ENCODE measurements at places on chromosomes 7 and 10.

DNA sequence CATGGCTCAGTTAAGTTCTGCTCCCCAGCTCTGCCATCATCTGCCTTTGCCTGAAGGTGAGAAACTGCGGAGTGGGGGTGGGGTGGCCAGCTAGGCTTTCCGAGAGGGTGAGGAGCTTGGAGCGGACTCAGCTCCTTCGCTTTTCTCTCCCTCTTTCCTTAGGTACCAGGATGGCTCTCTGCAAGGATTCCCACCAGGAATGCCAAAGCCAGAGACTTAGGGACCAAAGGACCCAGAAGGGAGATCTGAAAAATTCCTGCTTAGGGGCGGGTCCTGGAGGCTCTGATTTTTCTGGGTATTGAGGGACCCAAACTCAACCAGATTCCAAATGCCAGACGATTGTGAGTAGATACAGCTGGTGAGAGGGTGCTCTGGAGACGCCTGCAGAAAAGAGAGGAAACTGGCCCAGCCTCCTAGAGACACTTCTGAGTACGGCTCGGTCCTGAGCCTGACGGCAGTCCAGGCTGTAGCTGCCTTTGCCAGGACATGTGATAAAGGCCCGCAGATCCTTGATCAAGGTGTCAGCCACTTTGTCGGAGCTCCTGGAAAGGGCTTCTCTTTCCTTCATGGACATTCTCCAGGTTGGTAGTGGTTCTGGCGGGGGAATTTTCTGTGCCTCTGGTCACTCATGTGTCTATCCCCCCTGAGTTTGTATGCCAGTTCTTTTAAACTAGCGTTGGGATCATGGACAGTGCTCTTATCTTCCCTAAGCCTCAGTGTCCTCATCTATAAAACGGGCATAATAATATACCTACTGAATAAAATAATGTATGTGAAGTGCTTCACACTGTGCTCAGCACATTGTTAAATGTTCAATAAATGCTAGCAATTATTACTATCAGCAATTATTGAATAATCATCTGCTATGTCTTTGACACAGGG lies 42.5 kb upstream of the BTRC start:
- no peak for DNase-seq

DNA sequence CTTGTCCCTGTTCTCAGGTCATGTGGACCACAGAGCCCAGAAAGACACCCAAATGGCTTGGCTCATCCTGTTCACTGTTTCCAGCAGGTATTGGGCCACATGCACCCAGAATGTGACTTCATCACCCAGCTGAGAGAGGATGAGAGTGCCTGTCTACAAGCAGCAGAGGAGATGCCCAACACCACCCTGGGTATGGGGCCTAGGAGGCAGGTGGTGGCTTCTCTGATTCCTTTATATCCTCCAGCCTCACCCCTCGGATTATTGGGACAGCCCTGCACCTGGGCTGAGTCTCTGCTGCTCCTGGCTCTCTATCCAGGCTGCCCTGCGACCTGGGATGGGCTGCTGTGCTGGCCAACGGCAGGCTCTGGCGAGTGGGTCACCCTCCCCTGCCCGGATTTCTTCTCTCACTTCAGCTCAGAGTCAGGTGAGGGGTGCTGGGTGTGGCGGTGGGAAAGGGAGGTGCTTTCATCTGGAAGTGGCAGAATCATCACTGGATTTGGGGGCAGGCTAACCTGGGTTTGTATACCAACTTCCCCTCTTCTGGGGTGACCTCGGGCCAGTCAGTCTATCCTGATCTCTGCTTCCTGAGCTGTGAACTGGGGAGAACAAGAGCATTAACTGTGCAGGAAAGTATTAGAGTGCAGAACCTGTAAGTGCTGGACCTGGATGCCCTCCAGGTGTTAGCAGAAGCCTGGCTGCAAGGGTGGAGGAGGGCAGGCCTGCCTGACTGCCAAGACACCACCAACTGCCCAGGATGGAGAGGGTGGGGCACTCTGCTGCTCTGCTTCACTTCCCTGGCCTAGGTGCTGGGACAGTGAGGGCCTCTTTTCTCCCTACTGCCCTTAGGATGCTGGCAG lies 5.2 kb downstream of the GHRHR start:
- DNase-seq, result no peak

DNA sequence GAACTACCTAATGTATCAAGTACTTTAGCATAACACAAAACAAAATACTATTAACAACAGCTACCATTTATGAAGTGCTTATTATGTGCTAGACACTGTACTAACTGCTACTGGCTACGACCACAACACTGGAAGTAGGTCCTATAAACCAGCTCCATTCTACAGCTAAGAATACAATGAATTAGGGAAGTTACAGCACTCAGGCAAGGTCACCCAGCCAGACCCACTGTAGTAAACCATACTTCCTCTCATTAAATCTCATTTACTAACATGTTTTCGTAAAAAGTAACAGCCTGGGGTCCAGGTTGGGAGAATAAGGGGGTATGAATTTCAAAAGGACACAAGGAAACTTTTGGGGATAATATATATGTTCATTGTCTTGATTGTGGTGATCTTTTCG lies 25.4 kb downstream of the NAPEPLD start:
- no peak for DNase-seq

- DNase-seq, result no peak
Observed at GRCh38 chr7:104415700-104416099, 87.3 kb downstream of the LHFPL3 start.

DNA sequence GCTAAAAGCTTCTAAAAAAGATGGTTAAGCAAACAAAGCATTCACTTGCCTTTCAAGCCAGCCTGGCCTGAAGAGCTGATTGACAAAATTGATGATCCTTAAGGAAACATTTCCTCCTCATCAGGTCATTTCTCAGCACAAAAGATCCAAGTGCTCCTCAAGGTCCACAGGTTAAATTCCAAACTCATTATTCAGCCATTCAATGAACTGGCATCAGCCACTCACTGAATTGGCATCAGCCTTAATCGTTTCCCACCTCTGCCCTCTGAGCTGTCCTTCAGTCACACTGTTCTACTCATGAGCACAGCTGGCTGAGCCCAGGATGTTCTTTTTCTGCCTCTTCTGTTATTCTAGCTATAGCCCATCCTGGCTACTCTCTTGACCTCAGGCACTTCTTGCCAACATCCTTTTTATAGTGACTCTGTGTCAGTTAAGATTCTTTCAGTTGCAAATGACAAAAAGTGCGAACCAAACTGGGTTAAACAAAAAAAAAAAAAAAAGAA lies 147.5 kb downstream of the RAB11FIP2 start:
- no peak for DNase-seq

DNA sequence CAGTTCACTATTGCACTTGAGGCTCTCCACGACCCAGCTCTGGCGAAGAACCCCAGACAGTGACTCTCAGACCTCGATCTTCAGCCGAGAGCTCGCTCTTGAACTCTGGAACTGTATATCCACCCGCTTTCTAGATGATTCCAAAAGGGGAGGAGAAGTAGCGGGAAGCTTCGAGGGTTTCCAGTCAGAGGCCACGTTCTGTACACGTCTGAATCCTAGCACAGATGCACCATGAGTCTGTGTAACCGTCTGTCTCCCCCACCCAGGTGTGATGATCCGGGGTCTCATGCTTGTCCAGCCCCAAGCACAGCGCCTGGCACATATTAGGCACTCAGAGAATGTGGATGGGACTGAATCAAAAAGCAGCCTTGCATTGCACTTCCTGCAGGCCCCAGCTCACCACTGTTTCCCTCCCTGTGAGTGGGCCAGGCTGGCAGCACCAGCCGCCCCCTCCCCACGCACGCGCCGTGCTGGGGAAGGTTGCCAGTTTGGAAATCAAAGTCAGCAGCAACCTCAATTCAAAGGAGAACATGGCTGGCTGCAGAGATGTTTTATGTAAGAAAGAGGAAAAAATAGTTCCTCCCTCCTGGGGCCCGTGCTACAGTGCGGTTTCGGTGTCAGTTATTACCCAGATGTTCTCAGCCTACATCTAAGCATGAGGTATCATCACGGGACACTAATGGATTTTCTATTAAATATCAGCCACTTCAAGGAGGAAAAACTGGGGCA lies 5.7 kb downstream of the GRID2IP start:
- DNase-seq, result no peak

DNA sequence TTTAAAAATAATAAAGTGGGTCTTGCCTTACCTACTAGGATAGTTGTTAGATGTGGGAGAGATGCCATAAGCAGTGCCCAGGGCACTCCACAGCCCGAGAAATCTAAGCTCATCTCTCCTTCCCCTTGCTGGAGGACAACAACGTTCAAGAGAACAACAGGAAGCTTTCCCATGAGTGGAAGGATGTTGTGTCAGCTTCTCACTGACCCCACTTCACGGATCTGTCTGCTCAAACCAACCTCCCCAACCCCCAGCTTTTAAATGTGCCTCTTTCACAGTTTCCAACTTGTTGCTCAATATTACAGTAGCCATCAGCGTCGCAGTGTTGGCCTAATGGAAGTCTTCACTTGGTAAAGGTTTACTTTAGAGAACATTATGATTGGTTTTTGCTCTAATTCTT lies 72.1 kb downstream of the PTPRE start:
- no peak for DNase-seq

- DNase-seq, result no peak
Observed at GRCh38 chr7:102063690-102064180, 222.9 kb upstream of the SH2B2 start.

- peak; percentile 49 for DNase-seq
Observed at GRCh38 chr10:15141136-15142054, 27.1 kb downstream of the NMT2 start.

- no peak for DNase-seq
Observed at GRCh38 chr7:158458096-158458495, 129.5 kb downstream of the PTPRN2 start.

GRCh38 chr7:38704041-38704547 lies 72.9 kb upstream of the AMPH start:
- no peak for DNase-seq

GRCh38 chr7:151058781-151059366 lies 515 bp upstream of the SLC4A2 start:
- DNase-seq, result peak; percentile 30

- no peak for DNase-seq
Observed at GRCh38 chr10:9253121-9253520, 1198.6 kb downstream of the GATA3 start.

GRCh38 chr7:23096518-23097290 lies 8.9 kb upstream of the KLHL7 start:
- DNase-seq, result no peak

- no peak for DNase-seq
Observed at GRCh38 chr10:17523917-17524316, 69.5 kb upstream of the ST8SIA6 start.
